ENCODE measurements at places on chromosomes 3 and 15.
A peak's percentile ranks its signal among the peaks of the same experiment; 100 is the strongest.

GRCh38 chr3:123163141-123163540, 38.6 kb upstream of the SEC22A start:
- no peak for DNase-seq

DNA sequence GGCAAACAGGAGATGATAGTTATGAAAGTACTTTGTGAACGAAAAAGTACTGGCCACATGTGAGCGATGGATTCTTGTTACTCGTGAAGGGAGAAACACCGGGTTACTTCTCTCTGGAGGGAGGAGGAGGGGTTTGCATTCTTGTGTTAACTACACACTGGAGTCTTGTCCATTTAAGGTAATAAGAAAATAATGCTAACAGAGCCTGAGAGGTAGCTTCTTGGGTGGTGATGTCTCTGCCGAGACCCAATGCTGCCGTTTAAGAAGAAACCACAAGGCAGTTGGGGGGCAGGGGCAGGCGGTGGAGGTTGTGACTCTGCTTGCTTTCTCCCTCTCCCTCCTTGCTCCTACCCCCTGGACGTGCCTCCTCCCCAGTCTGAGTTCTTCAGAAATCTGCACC, 100.9 kb upstream of the ROPN1 start:
- no peak for DNase-seq

GRCh38 chr3:14718539-14718938, 43.6 kb downstream of the C3orf20 start:
- DNase-seq: no peak

GRCh38 chr3:193372783-193373182, 5.8 kb downstream of the ATP13A5 start:
- no peak for DNase-seq

DNA sequence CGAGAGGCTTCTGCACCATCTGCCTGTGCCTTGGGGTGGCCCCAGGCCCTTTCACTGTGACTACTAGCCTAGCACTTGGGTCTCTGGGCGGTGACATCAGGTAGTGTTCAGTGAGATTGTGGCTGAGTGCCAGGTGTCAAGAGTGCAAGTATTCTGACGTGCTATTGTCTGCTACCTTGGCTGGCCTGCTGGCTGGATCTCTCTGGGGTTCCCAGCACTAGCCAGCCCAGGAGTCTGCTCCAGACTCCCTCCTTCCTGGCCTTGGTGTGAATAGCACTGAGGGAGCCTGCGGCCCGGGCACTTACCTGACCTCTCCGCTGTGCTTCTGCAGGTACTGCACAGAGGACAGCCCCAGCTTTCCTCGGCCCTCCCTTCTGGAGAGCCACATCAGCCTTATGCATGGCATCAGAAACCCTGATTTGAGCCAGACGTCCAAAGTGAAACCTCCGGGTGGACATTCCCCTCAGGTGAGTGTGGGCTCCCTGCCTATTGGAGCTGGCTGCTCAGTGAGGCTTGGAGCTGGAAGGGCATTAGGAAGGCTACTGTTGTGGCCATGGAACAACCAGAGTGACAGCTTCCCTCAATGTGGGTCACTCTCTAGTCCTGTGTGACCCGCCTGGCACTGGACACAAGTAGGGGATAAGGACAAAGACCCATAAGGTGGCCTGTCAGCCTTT, 17.5 kb upstream of the ALPK3 start:
- DNase-seq: no peak

- no peak for DNase-seq
Measured at GRCh38 chr15:66723826-66724731, 22.0 kb downstream of the SMAD6 start.

GRCh38 chr3:1117843-1118473, 25.1 kb downstream of the CNTN6 start:
- DNase-seq: no peak

GRCh38 chr3:7709376-7710082, 792.1 kb upstream of the LMCD1 start:
- no peak for DNase-seq

DNA sequence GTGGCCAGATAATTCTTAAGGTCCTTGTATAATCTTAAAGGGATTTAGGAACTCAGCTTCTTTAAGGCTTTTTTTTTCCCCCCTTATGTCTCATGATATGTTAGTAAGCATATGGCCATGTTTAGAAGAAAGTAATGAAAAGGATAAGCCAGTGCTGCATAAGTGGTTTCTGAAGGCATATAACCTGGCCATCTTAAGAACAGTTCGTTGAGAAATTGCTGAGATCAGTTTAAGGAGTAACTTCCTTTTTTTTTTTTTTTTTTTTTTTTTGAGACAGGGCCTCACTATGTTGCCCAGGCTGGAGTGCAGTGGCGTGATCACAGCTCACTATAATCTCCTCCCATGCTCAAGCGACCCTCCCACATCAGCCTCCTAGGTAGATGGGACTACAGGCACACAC, 51.7 kb downstream of the UBE2E2 start:
- no peak for DNase-seq

- DNase-seq: no peak
Measured at GRCh38 chr15:25093455-25094029, 138.8 kb downstream of the SNRPN start.

DNA sequence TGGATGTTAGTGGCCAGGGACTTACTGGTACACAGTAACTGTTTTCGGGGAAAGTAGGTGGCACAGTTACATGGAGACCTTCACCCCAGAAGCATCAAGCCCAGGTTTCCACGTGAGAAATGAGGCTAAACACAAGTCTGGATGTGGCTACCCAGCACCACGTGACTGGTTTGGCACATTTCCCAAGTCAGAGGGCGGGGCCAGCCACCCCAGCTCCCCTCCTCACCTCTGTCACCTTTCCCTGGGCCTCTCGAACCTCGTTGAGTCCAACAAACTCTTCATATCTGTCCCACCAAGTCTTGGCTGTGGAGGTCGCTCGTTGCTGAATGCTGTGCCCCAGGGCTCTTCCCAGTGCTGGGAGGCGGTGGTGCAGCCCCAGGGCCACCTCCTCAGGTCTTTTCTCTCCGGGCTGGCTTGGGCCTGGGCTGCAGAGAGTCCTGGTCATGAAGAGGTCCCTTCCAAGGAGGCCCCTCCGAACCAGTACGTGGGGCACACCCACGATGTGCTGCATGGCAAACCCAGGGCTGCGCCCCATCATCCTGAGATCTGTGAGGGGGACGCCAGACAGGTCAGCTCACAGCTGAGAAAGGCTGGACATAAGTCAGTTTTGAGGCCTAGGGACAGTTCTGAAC, 4.8 kb upstream of the PLXNB1 start:
- peak; percentile 20 for DNase-seq

DNA sequence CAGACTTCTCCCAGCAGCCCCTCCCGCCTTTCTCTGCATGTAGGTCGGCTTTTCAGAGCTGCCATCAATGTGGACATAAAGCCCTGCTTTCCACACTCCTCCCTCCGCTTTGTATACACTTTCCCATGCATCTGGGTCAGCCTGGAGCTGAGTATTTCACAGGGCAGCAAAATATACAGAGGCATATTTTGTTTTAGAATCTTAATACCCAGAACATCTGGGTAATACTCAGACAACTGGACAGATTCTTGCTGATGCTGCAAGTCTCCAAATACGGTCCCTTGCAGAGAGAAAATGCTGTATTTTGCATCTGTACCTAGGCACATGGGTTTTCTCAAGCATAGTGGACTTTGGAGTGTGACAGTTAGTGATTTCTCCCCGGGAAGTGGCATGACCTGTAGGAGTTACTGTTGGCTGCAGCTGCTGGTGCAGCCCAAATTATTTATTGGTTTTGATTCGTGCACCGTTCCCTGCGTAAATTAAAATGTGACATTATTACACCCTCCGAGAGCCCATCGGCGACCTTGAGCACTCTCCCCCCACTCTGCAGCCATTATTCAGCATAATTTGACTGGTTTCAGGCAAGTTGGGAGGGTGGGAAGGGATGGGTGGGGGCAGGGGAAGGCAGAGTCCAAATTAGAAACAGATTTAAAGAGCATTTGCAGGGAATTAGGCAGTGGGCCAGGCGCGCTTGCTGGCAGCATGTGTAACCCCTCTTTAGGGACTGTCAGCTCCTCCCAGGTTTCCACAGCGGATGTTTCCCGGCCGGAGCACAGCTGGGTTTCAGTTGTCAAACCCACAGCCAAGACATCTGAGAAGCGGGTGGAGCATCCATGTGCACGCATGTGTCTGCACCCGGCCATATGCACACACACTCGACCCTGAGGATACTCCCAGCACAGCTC, 100.8 kb downstream of the CPN2 start:
- DNase-seq: peak; percentile 88

GRCh38 chr3:129665024-129665768, 58.7 kb upstream of the PLXND1 start:
- no peak for DNase-seq

GRCh38 chr3:16386561-16386960, 121.5 kb downstream of the OXNAD1 start:
- no peak for DNase-seq

GRCh38 chr3:156218353-156218744, 98.0 kb downstream of the KCNAB1 start:
- DNase-seq: no peak

DNA sequence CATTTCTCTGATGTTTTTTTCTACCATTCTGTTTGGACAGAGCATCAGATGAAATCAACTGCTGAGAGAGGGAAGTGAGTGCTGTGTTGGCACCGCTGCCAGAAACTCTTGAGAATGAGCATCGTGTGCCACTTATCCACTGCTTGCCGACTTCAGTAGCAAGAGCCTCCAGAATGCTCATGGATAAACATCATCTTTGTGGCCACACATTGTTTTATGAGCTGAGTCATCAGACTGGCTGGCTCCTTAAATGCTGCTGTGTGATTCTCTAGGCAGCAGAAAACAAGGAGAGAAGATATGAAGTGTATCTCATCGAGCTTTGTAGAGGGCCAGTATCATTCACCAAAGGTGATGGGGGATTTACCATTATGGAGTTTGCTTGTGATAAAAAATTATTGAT, 3.4 kb upstream of the DOCK3 start:
- no peak for DNase-seq

DNA sequence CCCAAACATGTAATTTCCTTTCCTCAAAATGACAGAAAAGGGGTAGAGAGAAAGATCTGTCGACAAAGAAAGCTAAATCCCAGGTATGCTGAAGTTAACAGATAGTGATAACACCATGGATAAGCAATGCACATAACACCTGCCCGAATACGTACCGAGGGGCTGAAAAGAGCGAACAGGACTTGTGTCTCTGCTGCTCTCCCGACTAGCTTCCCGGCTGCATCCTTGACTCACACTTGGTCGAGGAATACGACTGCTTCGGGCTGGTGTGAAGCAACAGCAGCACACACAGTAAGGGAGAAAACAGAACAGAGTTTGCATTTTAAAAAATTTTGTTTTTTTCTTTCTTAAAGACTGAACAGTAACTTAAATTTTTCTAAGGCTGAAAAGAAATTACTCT, 136.4 kb downstream of the CLASP2 start:
- no peak for DNase-seq

DNA sequence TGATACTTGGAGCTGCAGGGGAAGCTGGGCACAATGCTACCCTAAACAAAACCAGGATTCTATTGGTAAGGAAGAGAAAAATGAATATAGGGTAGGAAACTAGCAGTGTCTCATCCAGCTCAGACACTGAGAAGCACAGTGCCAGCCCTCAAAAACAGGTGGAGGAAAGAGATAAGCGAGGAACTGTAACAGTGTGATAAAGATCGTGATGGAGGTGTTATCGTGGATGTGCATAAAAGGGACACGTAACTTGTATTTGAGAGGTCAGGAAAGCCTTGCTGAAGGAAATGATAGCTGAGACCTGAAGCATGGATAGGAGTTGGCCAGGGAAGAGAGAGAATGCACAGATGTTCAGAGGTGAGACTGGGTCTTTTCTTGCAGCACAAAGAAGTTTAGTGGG, 27.4 kb downstream of the MIX23 start:
- DNase-seq: no peak

DNA sequence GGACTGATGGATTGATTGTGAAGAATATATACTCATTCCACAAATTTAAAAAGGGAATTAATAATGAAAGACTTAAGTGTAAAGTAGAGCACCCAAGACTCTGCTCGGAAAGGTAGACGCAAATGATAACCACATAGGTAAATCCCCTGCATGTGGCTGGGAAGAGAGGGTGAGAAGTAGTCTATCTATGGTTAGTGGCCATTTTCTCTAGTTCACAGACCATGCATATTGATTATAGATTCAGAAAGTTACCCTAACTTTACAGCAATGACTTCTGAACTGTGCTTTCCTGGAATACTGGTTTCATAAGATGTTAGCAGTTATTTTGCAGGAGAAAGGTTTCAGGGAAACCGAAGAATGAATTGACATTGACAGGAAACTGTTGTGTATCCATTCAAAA, 51.7 kb downstream of the CASR start:
- no peak for DNase-seq

- DNase-seq: no peak
Measured at GRCh38 chr3:13580256-13581023, 31.5 kb downstream of the FBLN2 start.

DNA sequence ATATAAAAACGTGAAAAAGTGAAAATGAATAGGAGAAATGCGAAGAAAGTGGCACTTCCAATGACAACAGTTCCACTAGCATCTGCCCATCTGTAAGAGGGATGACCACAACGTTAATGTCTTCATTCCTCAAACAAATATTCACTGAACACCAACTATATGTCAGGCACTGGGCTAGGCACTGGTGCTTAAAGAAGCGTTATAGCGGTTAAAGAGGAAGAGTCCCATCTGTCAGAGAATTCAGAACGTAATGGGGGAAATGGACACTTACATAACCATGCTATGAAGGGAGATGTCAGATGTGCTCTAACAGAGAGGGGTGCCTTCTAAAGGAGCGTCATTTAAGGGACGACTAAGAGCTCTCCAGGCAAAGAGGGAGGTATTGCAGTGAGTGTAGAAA, 8.2 kb downstream of the RUBCN start:
- no peak for DNase-seq

GRCh38 chr3:2765002-2765579, 345.1 kb downstream of the IL5RA start:
- no peak for DNase-seq

DNA sequence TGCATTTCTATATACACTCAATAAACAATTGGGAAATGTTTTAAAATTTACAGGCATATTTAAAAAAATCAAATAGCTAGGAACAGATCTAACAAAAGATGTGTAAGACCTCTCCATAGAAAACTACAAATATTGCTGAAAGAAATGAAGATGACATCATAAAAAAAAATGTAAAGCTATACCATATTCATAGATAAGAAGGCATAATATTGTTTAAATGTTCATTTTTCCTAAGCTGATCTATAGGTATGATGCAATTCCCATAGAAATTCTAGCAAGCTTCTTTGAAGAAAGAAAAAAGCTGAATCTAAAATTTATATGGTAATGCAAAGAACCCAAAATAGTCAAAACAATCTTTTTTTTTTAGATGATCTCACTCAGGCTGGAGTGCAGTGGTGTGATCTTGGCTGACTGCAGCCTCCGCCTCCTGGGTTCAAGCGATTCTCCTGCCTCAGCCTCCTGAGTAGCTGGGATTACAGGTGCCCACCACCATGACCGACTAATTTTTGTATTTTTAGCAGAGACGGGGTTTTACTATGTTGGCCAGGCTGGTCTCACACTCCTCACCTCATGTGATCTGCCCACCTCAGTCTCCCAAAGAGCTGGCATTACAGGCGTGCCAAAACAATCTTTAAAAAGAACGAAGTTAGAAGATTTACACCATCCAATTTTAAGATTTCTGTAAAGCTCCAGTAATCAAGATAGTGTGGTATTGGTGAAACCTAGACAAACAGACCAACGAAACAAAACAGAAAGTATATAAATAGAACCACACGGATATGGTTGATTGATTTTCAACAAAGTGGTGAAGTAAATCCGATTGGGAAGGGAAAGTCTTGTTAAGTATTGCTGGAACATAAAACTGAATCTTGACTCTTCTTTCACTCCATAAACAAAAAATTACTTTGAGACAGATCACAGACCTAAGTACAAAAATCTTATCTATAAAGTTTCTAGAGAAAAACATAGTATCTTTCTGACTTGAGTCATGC, 6.3 kb upstream of the BHLHE40 start:
- DNase-seq: no peak

- no peak for DNase-seq
Measured at GRCh38 chr15:48765022-48765421, 45.8 kb downstream of the CEP152 start.

Measured in uterus (tissue), 4 donors.